NB4 (cell line): ENCODE measurements at places on chromosomes 6 and 20.

DNA sequence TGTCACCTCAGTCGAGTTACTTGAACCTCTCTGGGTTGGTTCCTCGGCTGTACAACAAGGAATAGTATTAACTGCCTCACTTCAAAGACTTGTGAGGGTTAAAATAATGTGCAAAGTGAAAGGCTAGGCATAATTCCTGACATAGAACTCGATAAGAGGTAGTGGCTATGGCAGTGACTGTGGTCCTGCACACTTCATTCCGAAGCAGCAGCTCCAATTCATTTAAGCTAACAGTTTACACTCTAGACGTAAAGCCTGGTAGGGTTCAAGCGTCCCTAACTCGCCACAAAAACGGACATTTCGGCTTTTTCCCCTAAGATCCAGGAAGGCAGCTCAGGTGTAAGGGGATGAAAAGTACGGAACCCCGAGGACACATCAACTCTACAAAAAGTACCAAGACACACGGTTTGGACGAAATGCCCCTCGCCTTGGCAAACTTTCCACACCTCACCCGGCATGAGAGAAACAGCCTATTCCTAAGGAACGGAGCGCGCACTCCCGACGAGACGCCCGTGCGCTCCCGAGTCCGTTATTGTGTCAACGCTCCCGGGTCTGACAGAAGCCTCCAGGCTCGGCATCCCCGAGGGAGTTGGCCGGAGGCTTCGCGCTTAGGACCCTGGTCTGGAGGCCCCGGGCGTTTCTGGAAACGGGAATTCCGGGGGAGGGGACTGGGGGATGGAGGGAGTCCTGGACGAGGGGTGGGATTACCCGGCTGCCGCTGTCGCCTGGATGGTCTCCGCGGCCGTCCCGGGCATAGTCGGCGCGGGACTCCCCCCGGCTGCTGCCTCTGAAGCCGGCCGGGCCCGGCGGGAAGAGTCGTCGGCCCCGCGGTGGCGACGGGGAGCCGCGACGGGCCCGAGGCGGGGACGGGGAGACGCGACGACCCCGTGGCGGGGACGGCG is 937 bp downstream of the ZNF318 start:
- peak; percentile 67 for DNase-seq

DNA sequence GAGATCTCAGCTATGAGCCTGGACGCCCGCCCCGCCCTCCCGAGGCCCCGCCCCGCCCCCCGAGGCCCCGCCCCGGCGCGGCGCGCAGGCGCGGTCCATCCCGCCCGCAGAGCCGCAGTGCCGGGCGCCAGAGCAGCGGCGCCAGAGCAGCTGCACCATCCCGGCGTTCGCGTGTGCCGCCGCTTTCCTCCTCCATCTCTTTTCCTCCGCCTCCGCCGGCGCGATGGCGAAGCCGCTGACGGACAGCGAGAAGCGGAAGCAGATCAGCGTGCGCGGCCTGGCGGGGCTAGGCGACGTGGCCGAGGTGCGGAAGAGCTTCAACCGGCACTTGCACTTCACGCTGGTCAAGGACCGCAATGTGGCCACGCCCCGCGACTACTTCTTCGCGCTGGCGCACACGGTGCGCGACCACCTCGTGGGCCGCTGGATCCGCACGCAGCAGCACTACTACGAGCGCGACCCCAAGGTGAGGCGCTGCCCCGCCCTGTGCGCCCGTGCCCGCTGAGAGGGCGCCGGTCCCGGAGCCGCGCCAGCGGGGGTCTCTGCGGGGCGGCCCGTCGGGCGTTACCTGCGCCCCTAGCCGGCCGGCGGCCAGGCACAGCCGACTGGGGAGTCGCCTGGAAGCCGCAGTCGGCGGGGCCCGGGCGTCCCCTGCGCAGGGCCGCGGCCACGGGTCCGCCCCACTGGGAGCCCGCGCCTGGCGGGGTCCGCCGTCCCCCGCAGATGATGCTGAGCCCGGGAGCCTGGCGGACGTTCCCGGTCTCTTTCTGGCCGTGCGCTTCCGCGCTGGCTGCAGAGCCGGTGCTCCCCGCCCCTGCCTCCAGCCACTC is at the start of gene PYGB:
TSS of gene PYGB (plus strand) at position 130 of the 830 bp plus-strand sequence. CDS start at position 224, 94 bp downstream.
- peak; percentile 94 for DNase-seq

DNA sequence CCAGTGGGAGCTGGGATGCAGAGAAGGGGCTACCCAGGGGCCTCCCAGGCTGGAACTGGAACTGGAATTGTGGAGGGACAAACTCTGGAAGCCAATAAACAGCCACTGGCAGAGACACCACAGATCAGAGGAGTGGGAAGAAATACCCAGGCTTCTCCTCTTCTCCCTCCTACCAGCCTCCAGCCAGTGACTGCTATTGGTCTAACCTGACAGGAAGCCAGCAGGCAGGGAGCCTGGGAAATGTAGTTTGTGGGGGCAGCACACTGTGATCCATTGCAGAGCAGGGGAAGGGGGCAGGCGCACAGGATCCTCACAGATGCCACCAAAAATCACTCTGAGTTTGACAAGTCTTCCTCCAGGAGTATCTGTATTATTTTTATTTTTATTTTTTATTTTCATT is 12.1 kb upstream of the MLN start:
- DNase-seq: peak; percentile 51

GRCh38 chr6:153960281-153960680 is 78.8 kb upstream of the OPRM1 start:
- DNase-seq: no peak

GRCh38 chr6:46357591-46357990 is 133.7 kb downstream of the RCAN2 start:
- DNase-seq: no peak

DNA sequence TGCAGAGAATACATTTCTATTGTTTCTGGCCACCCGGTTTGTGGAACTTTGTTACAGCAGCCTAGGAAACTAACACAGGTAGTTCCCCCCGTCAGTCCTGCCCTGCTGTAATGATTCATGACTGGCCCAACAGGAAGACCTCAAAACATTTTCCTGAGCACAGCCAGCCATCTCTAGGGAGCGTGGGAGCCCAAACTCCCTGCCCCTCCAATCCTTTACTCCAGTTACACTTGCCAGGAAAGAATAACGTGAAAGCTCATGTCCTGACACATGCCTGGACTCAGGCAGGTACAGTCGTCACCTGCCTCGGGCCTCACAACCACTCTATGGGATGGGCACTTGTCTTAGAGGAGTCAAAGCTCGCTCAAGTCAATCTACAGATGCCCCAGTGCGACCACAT is 8.4 kb downstream of the TXNDC5 start:
- DNase-seq: no peak

DNA sequence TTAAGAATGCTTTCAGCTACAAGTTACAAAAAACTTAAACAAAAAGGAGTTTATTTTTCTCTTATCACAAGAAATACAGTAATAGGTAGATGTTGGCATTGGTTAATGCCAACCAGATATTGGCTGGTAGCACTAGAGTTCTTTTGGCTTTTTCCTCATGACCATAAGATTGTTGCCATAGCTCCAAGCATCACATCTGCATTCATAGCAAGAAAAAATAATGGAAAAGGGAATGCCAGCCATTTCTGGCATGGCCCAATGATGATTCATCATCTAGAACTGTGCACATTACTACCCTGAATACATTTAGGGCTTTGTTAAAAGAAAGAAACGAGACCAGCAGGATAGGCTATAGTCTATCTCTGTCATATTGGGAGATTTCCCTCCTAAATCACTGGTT is 20.8 kb upstream of the SIRT5 start:
- no peak for DNase-seq

- DNase-seq: peak; percentile 66
Measured at GRCh38 chr20:63831993-63832686, 1.1 kb upstream of the ZBTB46 start.

DNA sequence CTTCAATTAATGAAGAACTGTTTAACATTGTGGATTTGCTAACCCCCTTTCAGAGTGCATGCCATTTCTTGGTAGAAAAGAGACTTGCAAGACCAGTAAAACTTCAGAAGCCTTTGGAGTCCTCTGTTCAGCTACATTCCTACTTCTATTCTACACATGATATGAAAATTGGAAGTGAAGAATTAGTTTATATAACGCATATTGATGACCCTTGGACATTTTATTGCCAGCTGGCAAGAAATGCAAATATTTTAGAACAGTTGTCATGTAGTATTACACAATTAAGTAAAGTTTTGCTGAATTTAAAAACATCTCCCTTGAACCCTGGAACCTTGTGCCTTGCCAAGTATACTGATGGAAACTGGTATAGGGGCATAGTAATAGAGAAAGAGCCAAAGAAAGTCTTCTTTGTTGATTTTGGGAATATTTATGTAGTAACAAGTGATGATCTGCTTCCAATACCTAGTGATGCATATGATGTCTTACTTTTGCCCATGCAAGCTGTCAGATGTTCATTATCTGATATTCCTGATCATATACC is 3.3 kb downstream of the TDRD6 start:
- no peak for DNase-seq

DNA sequence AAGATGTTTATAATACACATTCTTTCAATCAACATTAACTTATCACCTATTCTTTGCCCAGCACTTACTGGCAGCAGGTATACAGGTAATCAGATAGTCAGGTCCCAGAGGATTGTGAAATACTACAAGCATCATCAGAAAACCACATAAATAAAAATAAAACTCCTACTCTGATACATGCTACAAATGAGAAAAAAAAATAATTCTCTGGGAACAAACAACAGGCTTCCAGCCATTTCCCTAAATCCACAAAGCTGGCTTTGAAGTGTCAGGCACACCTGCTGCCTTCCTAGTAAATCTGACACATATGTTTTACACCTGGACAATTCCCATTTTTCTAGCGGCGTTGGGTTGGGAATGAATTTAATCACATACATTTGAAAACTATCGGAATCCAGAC is 384.5 kb upstream of the CDH4 start:
- no peak for DNase-seq

GRCh38 chr6:23951691-23952090 is 174.3 kb upstream of the NRSN1 start:
- no peak for DNase-seq

- peak; percentile 83 for DNase-seq
Measured at GRCh38 chr6:44078827-44079671, 48.2 kb downstream of the MRPL14 start.

- no peak for DNase-seq
Measured at GRCh38 chr6:144211160-144211559, 60.8 kb downstream of the STX11 start.
